ENCODE measurements at places on chromosomes 16 and 17.
A peak's percentile ranks its signal among the peaks of the same experiment; 100 is the strongest.

DNA sequence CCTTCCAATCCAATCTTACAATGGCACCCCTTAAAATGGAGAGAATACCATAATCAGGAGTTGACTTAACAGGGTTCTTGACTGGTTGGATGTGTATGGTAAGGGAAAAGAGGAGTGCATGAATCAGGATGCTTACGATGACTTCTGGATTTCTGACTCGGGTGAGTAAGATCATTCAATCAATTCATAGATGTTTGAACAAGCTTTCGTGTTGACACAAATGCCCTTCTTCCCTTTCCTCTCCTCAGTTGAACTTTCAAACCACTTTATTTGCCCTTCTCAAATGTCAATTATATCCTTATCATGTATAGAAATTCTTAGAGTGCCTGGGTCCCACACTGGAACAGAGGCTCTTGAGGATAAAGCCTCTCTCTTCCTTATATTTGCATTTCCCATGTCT, 25.9 kb downstream of the ABCC12 start:
- no peak for DNase-seq

GRCh38 chr16:58451265-58451689, 48.7 kb upstream of the NDRG4 start:
- peak; percentile 81 for DNase-seq

DNA sequence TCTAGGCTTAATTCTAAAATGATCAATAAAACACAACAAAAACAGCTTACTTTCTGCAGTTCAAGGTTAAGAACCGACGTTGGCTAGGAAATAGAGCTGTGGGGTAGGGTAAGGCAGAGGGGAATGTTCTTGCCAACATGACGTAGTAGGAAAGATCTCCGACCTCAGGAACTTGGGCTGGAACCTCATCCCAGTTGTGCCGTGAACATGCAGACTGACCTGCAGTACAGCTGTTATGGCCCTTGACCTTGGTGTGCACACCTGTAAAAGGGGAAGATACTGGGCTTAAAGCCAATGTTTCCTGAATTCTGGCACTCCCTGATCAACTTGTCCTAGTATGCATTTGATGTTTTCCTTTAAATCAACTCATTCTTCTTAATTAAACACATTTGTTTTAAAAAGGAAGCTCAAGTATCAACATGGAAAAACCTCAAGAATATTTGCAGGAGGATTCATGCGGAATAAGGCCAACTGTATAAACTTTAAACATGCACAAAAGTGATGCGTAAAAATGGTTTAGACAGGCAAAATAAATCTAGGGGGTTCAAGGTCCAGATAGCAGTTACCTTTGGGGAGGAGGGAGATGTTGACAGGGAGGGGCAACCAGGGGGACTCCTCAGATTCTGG, 14.2 kb upstream of the SLC6A2 start:
- DNase-seq = no peak

DNA sequence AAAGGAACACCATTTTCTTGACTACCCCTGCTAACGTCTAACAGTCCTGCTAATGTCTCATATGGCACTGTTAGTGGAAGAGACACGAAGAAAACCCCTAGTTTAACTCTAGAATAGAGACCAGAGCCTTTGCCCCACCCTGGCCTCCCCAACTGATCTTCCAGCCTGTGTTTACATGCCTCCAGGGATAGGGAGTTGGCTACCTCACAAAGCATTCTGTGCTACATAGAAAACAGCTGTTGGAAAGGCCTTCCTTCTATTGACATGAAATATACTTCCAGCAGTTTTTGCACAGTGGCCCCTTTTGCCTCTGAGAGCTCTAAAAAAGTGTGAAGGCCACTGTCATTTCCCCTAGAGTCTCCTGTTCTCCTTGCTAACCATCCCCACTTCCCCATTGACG, 73.1 kb downstream of the ASIC2 start:
- no peak for DNase-seq

DNA sequence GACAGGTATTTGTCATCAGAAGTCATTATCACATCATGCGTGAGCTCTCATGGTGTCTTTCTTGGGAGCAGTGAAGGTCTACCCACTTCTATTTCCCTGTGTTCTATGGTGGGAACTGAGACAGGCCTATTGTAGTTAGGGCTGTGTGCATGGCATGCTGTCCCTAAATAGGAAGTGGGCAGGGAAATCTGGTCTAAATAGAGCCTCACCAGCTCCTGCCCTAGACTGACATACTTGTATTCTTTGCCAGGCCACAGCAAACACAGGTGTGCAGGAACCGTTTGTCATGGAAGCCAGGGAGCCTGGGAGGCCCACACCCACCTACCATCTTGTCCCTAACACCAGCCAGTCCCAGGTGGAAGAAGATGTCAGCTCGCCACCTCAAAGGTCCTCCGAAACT, 10.1 kb downstream of the SLC7A6 start:
- DNase-seq = no peak

- DNase-seq = no peak
Observed at GRCh38 chr16:55949518-55949917, 74.3 kb upstream of the CES5A start.

DNA sequence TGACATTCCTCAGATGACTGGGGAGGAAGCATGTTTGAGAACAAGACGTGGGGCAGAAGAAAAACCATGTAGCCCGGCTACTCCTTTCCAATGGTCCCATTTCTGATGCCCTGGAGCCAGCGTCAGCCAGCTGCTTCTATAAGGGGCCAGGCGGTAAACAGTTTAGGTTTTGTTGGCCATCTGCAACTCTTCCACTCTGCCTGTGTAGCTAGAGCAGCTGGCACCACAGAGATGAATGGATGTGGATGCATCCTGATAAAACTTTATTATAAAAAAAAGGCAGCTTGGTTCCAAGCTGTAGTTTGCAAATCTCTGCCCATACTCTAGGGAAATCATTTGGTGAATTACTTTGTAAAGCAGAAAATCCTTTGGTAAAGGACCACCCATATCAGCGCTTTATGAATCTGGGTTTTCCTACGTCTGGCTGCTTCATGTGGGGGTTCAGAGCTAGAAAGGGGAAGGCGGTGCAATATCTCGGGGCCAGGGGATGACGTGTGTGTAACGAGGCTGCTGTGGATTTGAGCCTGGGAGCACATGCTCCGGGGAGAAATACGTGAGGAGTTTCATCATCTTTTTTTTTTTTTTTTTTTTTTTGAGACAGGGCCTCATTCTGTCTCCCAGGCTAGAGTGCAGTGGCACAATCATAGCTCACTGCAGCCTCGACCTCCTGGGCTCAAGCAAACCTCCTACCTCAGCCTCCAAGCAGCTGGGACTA, 3.4 kb upstream of the SRL start:
- DNase-seq = no peak

DNA sequence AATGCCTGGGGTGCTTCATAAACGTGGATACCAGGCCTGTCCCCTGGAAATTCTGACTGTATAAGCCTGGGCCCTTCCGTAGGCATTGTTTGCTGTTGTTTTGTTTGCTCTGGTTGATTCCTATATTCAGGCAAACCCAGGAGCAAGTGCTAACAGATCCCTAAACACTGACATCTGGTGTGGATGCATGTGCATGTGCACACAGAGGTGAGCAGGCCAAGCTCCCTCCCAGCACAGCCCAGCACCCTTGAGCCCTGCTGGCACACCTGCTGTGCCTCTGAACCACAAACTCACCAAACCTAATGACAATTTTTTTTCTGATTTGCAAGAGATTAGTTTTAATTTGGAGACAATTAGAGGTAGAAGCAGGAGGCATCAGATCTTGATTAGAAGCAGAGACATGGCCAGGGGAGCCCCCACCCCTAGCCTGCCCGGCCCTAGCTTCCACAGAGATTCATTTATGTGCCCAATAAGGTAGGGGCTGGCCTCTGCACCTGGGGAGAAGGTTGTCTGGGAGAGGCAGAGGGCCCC, 40.4 kb downstream of the TMEM132E start:
- DNase-seq = no peak

GRCh38 chr16:52549011-52549692, 2.2 kb upstream of the TOX3 start:
- DNase-seq = no peak

- DNase-seq = no peak
Observed at GRCh38 chr17:36048066-36048465, 16.0 kb upstream of the CCL18 start.

- DNase-seq = no peak
Observed at GRCh38 chr16:25219070-25219737, 2.5 kb downstream of the AQP8 start.

- DNase-seq = no peak
Observed at GRCh38 chr17:59353936-59354755, 22.7 kb downstream of the YPEL2 start.

DNA sequence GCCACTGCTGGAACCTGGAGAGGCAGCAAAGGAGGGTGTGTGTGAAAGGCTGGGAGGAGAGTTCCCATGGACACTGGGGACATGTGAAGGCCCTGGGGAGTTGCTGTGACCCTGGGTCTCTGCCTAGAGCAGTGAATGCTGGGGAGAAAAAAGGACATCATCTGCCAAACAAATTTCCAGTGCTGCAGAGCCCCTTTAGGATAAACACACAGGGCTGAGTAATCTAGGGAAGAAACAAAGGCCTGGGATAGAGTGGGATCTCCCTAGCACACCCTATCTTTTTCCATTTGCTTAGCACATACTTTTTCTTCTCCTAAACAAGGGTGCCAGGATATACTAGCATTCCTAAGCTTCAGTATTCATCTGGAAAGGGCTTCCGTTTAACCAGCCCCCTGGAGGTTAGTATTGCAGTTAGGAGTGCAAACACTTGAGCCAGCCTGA, 3.3 kb upstream of the HIGD1B start:
- no peak for DNase-seq

- DNase-seq = no peak
Observed at GRCh38 chr16:67229906-67230808, 3.2 kb downstream of the TMEM208 start.

DNA sequence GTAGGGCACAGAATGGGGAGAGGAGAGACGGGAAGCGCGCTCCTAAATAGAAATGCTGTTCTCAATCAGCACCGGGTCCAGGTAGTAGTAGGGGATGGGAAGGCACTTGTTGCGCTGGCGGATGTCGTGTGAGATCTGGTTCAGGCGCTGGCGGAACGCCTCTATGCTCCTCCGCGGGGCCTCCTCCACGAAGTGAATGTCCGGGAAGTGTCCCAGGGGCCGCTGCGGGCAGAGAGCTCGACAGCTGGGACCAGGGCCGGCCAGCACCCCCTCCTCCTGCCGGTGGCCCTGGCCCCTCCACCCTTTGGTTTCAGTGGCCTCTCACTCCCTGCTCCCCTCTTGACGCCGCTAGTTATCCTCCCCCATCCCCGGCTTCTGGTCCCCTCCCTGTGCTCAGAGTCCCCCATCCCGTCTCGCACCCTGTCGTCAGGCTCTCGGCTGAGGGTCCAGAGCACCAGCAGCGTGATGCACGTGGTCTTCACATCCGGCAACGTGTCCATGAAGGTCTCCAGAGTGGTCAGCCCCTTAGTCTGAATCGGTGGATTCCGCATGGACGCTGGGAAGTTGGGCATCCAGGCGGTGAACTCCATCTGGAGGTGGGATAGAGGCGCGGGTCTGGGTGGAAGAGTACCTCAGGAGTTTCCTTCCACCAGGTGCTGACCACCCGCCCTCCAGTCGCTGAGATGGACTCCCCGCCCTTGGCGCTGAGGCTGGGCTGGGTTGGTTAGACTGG, 14.6 kb downstream of the ALOX12B start:
- no peak for DNase-seq

GRCh38 chr17:3738562-3739295, 15.0 kb downstream of the HASPIN start:
- no peak for DNase-seq

- DNase-seq = no peak
Observed at GRCh38 chr16:87178177-87178863, 138.9 kb downstream of the C16orf95 start.

DNA sequence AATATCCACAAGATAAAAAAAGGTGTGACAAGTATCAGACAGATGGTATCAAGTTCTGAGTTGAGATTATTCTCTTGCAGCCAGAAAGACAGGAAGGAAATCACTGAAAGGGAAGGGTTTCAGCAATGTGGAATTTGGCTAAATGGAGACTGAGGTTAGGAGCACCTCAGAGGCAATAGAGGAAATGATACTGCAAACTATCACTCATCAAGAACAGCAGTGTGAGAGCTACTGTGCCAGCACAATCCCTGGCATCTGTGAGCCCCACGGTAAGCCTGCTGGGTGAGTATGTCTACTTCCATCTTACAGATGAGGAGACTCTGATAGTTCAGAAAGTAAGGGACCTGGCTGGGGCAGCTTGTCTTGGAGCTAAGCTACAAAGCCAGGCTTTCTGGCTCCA, 162.0 kb downstream of the SALL1 start:
- DNase-seq = no peak

DNA sequence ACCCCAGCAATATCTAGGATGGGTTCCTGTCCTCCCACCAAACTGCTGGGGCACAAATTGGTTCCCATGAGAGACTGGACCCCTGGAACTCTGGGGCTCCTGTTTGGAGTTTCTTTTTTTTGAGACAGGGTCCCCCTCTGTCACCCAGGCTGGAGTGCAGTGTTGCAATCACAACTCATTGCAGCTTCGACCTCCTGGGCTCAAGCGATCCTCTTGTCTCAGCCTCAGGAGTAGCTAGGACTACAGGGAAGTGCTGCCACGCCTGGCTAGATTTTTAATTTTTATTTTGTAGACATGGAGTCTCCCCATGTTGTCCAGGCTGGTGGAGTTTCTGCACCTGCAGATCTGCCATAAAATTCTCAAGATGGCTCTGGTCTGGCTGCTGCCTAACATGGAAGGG, 56.3 kb upstream of the BRD7 start:
- DNase-seq = no peak

- no peak for DNase-seq
Observed at GRCh38 chr17:8725881-8726876, 18.5 kb downstream of the CCDC42 start.

DNA sequence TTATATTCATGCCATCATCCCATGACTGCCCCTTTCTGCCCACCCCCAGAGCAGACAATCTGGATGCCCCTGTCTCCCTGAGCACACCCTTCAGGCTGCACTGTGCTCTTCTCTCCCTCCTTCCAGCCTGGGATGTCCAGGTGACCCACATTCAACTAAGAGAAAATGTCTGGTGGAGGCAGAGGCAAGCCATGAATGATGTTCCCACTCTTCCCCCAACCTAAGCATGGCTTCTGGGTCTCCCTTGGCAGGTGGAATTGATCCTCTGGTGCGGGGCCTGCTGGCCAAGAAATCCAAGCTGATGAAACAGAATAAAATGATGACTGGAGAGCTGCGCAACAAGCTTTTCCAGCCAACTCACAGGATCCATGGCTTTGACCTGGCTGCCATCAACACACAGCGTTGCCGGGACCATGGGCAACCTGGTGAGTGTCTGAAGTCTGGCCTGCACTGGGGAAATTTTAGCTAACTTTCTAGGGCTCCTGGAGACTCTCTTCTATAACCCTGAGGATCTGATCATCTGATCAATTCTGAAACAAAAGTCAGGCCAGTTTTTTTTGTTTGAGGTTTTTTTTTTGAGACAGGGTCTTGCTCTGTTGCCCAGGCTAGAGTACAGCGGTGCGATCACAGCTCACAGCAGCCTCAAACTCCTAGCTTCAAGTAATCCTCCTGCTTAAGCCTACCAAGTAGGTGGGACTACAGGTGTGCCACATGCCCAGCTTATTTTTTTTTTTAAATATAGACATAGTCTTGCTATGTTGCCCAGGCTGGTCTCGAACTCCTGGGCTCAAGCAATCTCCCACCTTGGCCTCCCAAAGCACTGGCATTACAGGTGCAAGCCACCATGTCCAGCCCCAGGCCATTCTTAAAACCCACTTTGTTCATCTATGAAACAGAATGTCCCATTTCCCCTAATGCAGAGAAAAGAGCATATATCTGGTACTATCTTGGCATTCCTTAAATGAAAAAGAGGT, 14.5 kb downstream of the MPO start:
- DNase-seq = no peak
